ENCODE measurements at places on chromosomes 6 and 20.
A peak's percentile ranks its signal among the peaks of the same experiment; 100 is the strongest.

DNA sequence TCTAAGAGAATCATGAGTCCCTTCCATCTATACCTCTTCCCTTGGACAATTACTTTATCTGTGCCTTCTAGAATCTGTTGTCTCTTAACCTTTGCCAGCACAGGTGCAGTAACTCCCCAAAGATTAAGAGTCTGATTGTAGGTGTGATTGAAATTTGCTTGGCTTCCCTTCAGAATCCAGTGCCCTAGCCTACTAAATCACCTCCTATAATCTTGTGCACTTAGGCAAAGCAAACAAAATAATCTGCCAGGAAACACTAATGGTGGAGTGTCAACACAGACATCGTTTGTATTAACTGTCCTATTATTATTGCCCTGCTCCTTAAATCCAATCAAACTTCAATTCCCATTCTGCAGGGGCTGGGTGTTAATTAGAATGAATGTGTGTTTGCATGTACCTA, 28.0 kb downstream of the ID4 start:
- DNase-seq, result no peak

DNA sequence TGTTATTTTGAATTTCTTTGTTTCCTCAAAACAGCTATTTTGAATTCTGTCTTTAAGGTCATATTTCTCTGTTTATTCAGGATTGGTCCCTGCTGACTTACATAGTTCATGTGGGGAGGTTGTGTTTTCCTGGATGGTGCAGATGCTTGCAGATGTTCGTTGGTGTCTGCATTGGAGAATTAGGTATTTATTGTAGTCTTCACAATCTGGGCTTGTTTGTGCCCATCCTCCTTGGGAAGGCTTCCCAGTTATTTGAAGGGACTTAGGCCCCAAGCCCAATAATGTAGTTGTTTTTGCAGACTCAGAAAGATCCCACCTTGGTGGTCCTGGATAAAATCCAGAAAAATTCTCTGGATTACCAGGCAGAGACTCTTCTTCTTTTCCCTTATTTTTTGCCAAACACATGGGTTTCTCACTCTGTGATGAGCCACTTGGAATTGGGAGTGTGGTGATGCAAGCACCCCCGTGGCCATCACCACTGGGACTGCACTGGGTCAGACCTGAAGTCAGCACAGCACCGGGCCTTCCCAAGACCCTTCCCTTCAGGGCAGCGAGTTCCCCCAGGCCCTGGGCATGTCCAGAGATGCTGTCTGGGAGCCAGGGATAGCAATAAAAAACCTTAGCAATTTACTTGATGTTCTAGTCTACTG, 81.6 kb upstream of the EZR start:
- no peak for DNase-seq

- DNase-seq, result no peak
Observed at GRCh38 chr6:89357390-89357789, 4.9 kb upstream of the UBE2J1 start.

GRCh38 chr20:44643596-44644229, 7.8 kb downstream of the ADA start:
- DNase-seq, result peak; percentile 68

GRCh38 chr6:119676961-119677360, 327.4 kb upstream of the MAN1A1 start:
- DNase-seq, result peak; percentile 8

DNA sequence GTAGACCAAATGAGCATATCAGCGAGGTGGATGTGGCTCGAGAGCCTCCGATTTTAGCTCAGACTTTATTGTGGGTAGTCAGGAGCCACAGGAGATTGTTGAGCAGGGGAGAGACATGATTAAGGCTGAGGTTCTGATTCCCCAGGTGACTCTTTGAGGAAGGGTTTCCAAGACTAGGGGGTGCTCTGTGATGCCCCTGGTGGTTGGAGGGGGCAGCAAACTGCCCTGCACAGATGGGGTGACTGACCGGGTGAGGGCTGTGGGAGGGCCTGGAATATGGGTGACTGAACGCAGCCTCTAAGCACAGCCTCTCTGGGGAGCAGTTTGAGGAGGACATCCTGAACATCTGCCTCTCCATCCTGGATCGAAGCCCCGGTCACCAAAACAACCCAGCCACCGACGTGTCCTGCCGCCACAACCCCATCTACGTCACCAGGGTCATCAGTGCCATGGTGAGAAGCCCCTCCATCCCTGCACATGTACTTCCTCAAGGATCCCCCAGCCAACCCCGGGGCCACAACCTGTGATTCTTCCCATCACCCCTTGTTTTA, 17.0 kb downstream of the TGM6 start:
- DNase-seq, result no peak

- no peak for DNase-seq
Observed at GRCh38 chr6:24321538-24322162, 36.2 kb downstream of the DCDC2 start.

DNA sequence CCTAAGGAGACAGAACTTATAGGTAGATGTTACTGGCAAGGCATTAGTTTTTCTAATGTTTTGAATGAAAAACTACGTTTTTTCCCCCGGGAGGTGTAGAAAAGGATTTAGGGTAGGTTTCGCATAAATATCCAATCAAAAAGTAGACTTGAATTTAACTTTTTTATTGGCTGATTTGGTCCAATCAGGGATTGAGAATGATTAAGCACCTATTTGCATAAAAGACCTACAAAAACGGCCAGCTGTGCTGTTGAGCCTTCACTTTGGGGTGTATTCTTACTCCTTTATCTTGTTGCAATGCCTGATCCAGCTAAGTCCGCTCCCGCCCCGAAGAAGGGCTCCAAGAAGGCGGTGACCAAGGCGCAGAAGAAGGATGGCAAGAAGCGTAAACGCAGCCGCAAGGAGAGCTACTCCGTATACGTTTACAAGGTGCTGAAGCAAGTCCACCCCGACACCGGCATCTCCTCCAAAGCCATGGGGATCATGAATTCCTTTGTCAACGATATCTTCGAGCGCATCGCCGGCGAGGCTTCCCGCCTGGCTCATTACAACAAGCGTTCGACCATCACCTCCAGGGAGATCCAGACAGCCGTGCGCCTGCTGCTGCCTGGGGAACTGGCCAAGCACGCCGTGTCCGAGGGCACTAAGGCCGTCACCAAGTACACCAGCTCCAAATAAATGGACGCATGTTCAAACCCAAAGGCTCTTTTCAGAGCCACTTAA, 113.5 kb upstream of the BTN3A2 start:
- DNase-seq, result no peak

DNA sequence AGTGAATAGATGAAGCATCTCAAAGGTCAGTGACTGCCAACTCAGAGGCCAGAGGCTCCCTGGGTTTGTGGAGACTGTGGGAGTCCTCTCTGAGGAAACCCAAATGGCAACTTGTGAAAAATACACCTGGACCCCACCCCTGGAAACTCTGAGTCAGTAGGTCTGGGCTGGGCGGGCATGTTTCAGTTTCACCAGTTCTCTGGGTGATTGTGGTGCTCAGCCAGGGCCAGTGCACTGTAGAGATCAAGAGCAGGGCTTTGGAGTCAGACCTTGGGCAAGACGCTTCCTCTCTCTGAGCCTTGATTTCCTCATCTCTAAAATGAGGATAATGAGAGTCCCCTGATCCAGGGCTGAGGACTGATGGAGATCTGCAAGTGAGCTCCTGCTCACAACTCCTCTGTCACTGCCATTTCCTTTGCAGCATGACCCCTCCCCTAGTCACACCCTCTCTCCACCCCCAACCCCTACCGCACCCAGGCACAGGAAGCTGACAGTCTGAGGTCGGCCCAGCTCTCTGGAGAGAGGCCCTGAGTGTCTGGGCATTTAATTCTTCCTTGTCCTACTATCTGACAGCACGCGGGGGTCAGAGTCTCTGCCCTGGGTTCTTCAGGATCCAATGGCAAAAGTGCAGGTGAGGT, 5.1 kb downstream of the DEF6 start:
- no peak for DNase-seq

GRCh38 chr20:43583982-43584432, 6.7 kb upstream of the IFT52 start:
- peak; percentile 92 for DNase-seq

GRCh38 chr6:100300221-100300736, 164.4 kb downstream of the SIM1 start:
- peak; percentile 90 for DNase-seq

GRCh38 chr6:117718895-117719294, 43.6 kb downstream of the NUS1 start:
- no peak for DNase-seq

DNA sequence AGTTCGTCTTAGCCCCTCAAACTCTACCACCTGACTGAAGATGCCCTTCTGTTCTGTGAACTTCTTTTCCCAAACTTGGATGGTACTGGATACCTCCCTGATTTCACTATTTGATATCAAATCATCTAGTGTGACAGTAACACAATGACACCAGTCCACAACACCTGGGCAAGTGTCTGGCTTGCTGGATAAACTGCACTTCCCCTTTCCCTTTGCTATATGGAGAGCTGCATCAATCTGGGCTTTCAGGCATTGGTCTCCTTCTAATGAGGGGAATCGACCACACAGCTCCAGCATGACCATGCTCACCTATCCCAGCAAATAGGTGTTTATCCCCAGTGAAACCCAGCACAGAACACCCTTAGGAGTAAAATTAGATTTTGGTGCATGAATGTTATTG, 3.1 kb downstream of the F13A1 start:
- DNase-seq, result no peak

GRCh38 chr6:74073999-74074398, 378.0 kb downstream of the CD109 start:
- peak; percentile 66 for DNase-seq

- DNase-seq, result no peak
Observed at GRCh38 chr6:145453376-145453775, 281.9 kb downstream of the EPM2A start.

DNA sequence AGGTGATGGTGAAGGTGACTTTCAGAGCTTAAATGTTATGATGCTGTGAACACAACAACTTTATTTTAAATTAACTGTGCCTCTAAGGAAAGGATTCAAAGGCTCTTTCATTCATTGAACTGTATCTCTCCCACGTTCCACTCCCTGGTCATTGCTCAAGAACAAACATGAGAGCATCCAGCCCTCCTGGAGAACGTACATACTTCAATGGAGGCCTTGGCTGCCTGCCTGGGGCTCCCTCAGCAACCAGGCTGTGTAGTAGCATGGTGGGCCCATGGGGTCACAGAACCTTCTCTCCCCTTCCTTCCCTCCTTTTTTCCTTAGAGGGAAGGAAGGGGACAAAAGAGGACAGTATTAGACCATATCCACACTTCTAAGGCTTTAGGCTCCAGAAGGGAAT, 234.3 kb downstream of the CDC5L start:
- no peak for DNase-seq

DNA sequence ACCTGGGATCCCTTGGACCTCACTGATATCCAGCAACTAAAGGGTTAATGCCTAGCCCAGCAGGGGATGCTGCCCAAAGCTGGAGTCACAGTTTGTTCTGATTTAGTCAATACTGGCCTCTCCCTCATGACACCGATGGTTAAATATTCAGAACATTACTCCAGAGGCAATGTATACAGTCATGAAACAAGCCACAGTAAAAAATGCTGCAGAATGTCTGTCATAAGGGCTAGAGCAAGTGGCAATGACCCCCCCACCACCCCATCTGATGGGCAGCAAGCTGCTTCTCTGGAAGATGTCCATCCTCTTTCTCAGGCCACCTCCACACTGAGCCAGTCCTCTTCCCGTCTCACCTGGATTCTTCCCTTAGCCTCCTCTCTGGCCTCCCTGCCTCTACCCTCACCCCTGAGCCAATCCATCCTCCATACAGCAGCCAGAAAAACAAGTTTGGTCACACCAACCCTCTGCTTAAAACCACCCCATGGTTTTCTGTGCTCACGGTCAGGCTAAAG, 99.0 kb upstream of the KCNG1 start:
- DNase-seq, result no peak

Data from GM04503 (cell line).